ENCODE measurements at places on chromosomes 7 and 10.
A peak's percentile ranks its signal among the peaks of the same experiment; 100 is the strongest.

- peak; percentile 76 for DNase-seq
Observed at GRCh38 chr7:139043823-139044812, 8.3 kb upstream of the ZC3HAV1L start.

DNA sequence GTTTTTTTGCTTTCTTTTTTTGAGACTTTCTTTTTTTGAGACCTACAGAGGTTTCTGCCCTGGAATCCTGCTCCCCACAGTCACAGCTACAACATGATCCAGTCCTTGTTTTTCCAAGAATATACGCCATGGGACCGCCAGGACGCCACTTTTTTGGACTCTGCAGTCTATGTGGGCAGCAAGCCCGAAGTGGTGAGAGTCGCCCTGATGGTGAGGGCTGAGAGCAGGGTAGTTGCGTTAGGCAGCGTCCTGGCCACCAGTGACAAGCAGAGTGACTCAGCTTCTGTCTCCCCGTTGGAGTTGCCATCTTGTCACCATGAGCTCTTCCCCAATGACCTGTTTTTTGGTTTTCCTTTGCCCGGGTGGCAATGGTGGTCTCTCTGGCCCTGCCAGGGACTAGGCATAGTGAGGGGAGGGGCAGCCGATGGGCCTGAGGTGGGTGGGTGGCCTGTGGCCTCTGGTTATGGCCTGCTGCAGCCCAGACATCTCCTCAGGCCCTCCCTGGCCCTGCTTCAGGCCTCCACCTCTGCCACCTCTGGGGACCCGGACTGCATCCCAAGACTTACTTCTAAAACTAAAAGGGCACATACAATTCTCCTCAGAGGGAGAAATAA is 88.0 kb upstream of the MALRD1 start:
- no peak for DNase-seq

DNA sequence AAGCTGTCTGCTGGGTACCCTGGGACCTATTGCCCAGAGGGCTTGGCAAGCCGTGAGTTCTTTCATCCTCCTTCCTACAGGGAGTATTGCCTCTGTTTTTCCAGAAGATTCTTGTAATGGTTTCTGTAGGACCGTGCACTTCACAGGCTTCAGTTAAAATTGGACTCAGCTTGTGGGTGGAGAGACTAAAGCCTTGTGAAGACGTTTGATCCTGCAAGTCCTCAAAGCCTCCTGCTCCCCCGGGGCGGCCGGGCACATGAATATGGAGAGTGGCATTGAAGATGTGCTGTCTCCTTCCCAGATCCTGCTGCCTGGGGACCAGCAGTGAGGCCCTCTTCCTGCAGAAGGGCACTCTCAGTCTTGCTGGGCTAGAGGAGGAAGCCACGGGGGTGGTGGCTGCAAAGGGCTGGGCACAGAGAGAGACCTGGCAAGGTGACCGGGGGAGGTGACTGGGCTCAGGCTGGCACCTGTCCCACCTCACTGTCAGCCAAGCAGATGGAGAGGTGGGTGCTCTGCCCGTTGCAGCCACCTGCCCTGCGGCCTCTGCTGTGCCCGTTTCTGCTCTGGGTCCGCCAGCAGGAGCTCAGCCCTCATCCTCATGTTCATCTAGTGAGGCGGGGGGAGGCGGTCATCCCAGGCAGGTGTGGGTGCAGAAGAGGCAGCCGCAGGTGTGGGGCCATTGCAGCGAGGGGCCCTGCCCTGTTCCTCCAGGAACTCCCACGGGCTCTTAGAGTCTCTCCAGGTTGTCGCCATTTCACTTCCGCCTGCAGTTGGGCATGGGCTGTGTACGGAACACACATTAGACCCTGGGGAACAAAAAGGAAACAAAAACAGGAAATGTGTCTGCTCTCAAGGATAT is 55.7 kb downstream of the TMEM209 start:
- DNase-seq = no peak

DNA sequence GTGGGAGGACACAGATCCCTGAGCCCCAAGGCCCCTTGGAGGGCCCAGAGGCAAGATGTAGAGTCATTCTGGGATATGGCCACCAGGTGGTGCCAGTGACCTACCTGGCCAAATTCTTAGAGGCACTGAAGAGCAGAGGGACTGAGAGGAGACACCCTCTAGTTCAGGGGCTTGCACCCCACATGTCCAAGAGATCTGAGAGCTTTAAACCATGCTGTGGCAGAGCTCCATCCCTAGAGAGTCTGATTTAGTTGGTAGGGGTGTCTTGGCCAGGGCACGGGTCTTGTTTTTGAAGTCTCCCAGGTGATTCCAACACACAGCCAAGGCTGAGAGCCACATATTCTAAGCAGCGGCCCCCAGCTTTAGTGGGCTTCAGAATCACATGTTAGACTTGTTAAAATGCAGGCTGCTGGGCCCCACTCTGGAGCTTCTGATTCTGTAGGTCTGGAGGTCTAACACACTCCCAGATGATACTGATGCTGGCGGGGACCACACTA is 52.5 kb downstream of the PRF1 start:
- DNase-seq = peak; percentile 59

DNA sequence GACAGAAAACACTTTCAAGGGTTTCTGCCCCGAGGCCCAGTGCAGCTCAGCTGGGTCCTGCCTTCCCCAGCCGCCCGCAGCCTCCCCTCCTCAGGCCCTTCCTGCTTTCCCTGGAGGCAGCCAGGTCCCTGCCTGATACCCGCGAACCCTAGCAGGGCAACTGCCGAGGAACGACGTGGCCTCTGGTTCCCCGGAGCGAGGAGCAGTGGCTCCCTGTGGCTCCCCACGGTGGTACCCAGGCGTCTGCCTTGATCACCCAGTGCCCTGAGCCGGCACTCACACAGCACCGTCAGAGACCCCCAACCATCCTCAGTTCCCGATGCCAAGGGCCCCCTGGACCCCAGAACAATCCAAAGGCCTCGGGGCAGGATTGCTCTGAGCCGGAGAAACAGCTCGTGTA is 58.3 kb downstream of the CFAP46 start:
- DNase-seq = no peak

All from hematopoietic multipotent progenitor cell (in vitro differentiated cells).